Caki2 (cell line): ENCODE measurements at places on chromosomes 1 and 21. TPM values are rescaled to one million over a fixed set of nuclear protein-coding genes. Genes with fewer than 3 reads are reported as not detected.
A peak's percentile ranks its signal among the peaks of the same experiment; 100 is the strongest.

DNA sequence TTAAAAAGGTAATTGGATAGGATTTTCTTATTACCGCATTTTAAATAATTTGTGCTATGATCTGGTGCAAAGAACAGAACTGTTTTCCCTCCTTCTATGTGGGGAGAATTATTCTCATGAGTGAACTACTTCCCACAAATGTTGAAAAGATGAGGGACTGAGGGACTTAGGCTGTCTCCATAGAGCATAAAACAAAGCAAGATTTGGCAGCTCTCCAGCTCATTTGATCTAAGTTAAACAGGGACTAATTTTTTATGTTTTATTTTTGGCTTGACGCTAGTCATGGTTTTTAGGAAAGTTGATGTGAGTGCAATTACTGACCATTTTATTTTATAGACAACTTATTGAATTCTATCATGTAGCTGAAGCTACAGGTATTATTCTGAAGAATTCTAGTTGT is 362.3 kb downstream of the HLX start:
- DNase-seq, result no peak

DNA sequence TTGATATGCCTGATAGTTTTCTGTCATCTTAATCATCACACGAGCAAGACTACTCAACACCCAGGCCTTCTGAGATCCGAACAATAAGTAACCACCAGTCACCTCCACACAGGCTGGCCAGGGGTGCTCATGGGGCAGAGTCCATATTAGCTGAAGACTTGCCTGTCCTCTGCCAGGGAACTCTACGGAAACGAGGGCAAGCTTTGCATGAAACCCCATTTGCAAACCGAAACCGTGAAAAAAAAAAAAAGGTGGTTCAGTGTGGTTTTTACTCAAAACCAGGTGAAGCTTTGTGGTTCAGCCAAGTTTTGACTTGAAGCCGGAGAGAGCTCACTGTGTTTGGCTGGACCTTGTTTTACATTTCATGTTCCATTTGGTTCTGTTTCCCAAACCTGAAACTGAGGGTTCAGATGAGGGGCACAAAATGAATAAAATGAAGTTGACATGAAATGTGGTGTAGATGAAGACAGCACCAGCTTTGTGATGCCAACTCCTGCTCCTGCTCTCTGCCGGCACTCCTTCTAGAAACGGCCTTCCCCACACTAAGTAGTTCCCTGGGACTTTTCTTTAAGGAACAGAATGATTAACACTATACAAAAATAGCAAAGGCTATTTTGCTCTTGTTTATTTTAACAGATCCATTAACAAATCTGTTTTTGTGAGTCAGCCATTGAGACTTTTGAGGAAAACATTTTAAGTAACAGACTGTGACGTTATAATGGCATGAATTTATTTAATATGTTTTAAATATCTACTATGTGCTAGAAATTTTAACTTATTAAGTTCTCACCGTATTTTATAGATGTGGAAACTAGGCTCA is 74.7 kb downstream of the RUNX1 start:
- DNase-seq, result no peak

GRCh38 chr1:82731216-82731615 is 930.5 kb downstream of the ADGRL2 start:
- no peak for DNase-seq

DNA sequence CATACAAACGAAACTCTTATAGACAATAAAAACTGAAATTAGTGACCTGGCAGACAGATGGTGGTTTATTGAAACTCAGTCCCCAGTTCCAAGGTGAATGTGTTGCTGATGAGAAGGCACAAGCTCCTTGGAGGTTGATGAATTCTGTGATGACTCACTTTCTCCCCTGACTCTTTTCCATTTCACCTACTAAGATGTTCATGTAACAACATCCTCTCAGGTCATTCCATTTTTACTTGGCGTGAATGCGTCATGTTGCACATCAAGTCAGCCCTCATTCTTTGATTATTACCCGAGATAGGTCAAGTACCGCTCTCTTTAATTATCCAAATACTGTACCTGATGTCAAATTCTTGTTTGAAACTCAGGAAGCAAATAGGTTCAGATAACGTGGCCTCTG is 10.1 kb upstream of the IL10RB start:
- no peak for DNase-seq

- DNase-seq, result no peak
These were observed 25.5 kb downstream of the CAPN9 start for GRCh38 chr1:230772457-230773395.

DNA sequence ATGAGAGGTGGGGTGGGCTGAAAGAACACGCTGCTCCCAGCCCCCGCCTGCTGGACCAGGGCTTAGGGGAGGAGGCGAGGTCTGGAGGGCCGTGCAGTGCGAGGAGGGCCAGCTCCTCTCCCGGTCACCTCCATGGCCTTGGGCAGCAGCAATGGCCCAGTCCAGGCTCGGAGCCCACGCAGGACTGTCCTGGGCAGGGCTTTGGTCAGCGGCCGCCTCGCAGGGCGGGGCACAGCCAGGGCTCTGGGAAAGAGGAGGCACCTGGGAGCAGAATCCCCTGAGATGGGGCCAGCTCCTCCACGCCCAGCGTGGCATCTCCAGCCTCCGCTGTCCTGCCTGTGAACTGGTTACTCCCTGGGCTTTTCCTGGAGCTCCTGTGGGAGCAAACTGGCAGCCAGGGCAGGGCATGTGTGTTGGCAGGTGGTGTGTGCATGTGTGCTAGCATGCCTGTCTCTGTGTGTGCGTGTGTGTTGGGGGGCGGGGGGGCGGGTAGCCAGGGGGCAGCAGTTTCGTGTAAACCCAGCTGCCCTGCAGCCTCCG is 27.4 kb downstream of the ARHGEF16 start:
- no peak for DNase-seq

DNA sequence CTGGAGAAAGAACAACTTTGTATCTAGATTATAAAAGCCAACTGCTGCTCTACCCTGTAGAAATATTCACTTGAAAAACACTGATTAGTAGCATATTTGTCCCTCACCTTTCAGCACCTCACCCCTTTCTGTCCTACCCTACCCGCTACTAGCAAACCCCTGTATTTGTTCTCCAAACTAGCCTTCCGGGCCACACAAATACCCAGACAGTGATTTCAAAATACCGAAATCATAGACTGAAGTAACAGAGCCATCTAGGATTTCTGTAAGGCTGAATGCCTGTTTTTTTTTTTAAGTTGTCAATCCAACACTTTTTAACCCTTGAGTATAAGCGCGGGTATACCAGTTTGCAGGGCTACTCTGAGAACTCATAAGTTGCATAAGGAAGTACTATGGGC is 398 bp upstream of the DPT start:
- DNase-seq, result no peak

DNA sequence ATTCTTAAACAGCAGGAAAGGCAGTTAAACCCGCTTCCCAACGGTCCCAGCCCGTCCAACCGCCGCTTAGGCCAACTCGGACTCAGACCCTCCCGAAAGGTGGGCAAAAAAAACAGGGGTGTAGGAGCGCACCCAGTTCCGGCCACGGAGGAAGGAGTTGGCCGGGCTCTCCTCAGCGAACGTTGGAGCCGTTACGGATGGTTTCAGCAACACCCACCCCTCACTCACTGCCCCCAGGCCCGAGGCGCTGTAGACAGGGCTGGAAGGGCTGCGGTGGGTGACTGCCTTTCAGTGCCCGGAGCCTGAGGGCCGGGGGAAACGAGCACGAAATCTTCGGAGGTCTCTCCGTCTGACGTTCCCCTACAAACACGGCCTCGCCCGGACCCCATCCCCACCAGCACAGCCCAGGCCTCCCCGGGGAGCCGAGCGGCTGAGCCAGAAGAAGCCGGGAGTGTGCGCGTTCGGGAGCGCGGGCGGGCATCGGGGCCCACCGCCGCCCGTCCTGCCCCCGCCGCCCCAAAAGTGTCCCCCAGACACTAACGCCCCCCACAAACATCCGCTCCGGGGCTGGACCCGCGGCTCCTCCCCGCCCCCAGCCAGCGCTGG is 1.3 kb downstream of the KDM5B start:
- no peak for DNase-seq

GRCh38 chr1:2845869-2846268 is 44.4 kb upstream of the TTC34 start:
- no peak for DNase-seq

GRCh38 chr1:37448691-37449417 is 25.5 kb upstream of the ZC3H12A start:
- DNase-seq, result no peak

DNA sequence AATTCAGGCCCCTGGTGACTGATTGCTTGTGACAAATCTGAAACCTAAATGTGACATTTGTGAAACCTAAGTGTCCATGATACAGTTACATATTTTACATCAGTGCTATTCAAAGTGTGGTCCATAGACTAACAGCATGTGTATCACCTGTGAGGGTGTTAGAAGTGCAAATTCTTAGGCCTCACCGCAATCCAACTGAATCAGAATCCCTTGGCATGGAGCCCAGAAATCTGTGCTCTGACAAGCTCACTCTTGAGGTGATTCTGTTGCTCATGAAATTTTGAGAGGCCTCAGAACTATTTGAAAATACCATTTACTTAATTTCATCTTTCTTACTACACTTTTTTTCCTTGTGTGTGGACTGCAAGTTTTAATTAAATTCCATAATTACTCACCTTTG is 587.9 kb downstream of the ADGRL2 start:
- DNase-seq, result no peak

GRCh38 chr1:50419192-50419906 is 3.9 kb downstream of the DMRTA2 start:
- no peak for DNase-seq

DNA sequence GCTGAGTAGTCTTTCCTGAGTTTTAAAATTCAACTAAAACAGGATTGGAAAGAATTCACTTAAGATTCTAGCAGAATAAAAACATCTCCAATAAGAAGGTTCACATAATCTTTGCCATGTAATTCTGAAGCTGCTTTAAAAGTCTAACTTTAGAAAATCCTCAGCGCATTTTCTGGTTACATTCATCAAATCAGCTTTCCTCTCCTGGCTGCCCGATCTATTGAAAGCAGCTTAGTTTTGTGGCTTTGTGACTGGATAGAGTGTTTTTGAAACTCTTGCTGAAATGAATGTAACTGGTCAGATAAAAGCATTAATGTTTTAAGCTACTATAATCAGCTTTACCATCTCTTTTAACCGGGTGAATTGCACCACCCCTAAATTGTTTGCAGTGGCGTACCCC is 66.8 kb downstream of the DOP1B start:
- no peak for DNase-seq

- no peak for DNase-seq
These were observed 1.3 kb downstream of the SRSF10 start for GRCh38 chr1:23978805-23979204.

GRCh38 chr1:238950784-238951183 is 435.6 kb upstream of the CHRM3 start:
- DNase-seq, result no peak

DNA sequence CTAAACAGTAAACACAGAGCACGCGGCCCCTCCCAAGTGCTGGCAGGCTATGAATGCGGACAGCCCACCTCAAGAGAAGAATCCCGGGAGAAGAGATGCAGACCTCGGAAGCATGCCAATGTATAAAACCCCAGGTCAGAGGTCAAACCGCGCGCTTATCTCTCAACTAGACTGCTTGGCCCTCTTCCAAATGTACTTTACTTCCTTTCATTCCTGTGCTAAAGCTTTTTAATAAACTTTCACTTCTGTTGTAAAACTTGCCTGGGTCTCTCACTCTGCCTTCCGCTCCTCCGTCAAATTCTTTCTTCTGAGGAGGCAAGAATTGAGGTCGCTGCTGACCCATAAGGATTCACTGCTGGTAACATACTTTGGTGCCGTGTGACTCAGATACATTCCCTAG is 216.0 kb downstream of the S1PR1 start:
- no peak for DNase-seq

GRCh38 chr1:10179406-10180091 is 30.8 kb upstream of the KIF1B start:
- no peak for DNase-seq

DNA sequence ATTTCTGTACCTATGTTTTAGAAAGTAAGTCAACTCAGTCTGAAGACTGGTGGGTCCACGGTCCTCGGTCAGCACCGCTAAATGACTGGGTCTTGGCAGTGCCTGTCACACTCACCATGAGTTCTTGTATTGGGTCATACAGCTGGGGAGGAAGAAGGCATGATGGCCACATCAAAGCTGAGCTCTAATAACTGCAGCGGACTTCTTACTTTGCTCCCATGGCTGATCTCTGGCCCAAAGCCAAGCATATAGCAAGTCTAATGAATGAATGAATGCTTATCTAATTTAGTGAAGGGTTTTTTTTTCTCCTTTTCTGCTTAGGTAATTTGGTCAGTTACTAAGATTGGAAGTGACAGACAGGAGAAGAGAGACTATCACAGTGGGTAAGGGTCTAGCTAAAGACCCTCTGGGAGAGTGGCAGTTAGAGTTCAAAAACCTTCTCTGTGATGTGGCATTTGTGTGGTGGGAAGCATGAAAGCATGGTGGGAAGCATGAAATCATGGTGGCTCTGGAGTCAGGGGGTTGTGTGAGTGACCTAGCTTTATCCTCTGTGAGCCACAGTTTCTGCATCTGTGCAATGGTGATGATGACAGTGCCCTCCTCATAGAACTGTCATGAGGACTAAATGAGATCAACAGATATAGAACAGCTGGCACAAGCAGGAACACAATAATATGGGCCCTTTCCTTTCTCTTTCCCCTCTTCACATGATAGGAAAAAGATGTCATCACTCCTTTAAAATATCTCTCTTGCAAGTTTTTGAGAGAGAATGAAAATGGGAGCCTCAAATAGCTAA is 78.9 kb upstream of the JAK1 start:
- DNase-seq, result no peak

DNA sequence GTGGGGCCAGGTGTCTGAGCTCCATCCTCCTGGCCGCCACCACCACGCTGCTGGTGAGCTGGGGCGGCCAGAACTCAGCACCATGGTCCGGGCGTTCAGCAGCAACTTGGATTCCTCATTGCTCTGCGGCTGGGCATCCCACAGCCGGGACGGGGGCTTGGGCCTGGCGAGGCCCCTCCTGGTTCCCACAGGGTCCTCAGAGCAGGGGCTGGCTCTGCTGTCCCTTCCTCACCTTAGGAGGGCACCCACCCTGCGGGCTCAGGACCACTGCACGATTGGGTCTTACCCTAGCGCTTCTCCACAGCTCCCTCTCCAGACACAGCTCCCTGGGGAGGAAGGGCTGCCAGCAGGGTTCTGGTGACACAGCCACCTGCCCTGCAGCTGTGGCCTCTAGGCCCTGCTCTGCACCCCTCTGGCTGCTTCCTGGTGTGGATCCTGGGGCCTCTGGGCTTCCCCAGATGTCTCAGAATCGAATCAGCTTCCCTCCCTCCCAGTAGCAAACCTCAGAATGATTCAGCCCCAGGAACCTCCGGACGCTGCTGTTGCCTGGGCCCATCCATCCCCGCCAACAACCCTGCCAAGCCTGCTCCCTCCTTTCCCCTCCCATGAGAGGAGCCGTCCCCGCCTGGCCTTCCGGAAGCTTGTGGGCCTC is 25.0 kb downstream of the CRYAA start:
- peak; percentile 17 for DNase-seq

GRCh38 chr1:53089478-53090226 is 27.6 kb downstream of the PODN start:
- DNase-seq, result peak; percentile 19

The CELA2B gene
- total RNA-seq, result not detected in 2 replicates

The TMEM234 gene
- 15.1 and 17.1 TPM in 2 replicates for total RNA-seq

The FAM167B gene
- total RNA-seq, result not detected in 2 replicates

The DEPDC1 gene
- 18.2 and 18.7 TPM in 2 replicates for total RNA-seq

The MEAF6 gene
- 45.0 and 59.6 TPM in 2 replicates for total RNA-seq

The DISC1 gene
- total RNA-seq, result 0.91 and 3.5 TPM in 2 replicates

The SFN gene
- 211 and 262 TPM in 2 replicates for total RNA-seq

The ASAP3 gene
- total RNA-seq, result 1.6 and 4.7 TPM in 2 replicates
